Memory B cell (primary cell): ENCODE measurements at places on chromosomes 16 and 17.

DNA sequence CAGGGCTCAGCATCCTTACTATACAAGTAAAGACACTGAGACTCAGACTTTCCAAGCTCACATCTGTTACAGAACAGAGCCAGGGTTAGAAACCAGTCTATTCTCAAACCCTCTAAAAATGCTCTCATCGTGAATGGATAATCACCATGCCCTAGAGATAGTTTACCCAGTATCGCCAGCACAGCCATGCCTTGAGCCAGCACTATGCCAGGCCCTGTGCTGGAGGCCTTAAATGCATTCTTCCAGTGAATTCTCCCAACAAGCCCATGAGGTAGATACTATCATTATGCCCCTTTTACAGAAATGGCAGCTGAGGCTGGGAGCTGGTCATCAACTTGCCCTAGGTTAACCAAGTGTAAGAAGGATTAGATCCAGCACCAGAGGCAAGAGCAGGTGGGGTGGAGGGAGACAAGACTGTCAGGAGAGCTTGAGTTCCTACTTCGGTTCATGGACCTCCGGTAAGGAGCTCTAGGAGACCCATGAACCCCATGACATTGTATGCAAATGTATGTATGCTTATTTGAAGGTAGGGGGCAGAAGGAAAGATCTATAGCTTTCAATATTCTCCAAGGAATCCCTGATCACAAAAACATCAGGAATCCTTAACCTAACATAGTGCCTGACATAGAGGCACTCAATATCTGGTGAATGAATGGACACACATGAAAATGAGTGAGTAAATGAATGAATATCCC is 5.2 kb downstream of the KRT14 start:
- DNase-seq, result no peak

GRCh38 chr16:30600929-30601328 is 9.3 kb downstream of the ZNF689 start:
- no peak for DNase-seq

DNA sequence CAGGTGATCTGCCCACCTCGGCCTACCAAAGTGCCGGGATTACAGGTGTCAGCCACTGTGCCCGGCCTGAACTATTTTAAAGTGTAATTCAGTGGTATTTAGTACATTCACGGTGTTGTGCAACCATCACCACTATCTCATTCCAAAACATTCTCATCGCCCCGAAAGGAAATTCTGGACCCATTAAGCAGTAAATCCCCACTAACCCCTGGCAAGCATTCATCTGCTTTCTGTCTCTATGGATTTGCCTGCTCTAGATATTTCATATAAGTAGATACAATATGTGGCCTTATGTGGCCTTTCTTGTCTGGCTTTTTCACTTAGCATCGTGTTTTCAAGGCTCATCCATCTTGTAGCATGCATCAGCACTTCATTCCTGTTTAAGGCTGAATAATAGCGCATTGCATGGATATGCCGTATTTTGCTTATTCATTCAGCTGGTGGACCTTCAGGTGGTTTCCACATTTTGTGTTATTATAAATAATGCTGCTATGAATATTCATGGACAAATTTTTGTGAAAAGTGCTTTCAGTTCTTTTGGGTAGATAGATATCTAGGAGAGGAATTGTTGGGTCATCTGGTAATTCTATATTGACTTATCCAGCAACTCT is 8.4 kb upstream of the HERPUD1 start:
- DNase-seq, result no peak

DNA sequence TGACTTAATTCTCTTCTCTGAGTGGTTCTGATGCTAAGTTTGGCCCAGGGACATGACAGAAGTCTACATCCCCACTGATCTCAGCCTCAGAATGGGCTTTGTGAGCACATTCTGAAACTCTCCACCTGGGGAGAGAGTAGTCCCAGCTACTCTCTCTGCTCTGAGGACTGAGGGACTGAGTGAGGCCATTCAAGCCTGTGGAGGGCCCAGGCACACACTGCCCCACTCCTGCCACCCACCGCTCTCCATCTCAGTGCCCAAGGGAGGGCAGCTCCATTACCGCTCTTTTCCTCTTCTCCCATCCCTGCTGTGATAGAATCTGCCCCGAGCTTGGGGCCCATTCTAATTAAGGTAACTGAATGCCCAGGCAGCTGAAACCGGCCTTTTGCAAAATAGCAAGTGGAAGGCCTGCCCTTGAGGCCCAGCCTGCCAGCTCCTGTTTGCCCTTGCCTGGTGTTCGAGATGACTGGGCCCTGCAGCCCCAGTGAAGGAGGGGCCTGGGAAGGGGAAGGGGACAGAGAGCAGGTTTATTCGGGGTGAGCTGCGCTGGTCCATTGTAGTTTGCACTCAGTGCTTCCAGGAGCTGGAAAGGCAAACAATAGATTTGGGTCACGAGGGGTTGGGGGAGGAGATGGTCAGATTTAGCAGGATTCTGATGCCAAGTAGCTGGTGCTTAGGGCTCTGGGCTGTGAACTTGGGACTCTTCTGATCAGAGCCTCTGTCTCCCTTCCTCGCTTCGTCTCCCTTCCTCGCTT is 76.2 kb downstream of the RAB11FIP4 start:
- DNase-seq, result no peak

DNA sequence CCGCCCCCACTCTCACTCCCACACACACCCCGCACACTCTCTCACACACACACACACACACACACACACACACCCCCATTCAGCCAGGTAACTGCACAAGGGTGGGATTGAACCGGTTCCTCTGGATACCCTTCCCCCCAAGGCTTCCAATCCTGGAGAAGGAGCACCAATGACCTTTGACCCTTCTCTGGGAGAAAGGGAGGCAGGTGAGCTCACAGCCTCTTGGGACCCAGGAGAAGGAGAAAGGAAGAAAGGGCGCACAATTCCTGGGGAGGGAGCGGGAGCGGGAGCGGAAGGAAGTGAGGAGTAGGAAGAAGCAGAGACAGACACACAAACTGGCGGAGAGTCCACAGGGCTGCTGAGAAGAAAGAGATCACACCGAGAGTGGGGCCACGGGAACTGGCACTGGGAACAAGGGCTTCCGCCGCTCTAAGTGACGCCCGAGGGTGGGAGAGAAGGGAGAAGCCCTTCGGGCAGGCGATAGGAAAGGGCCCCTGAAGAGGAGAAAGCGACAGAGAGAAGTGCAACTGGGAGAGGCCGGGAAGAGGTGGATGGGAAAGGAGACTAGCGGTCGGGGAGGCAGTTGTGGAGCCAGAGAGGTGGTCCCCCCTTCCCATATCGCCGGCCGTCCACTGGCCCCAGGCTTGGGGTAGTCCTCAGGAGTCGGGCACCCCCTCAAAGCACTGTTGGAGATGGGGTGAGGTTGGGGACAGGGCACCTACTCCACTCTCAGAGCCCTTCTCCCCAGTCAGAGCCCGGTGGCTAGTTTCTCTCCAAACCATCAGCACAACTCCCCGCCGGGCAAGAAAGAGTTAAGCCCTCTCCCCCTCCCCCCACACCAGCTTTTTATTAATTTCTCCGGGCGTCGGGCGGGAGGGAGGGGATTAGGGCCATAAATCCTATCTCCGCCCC is 1.3 kb downstream of the SAMD14 start:
- DNase-seq, result no peak

GRCh38 chr16:86087011-86087895 is 188.3 kb downstream of the IRF8 start:
- no peak for DNase-seq

DNA sequence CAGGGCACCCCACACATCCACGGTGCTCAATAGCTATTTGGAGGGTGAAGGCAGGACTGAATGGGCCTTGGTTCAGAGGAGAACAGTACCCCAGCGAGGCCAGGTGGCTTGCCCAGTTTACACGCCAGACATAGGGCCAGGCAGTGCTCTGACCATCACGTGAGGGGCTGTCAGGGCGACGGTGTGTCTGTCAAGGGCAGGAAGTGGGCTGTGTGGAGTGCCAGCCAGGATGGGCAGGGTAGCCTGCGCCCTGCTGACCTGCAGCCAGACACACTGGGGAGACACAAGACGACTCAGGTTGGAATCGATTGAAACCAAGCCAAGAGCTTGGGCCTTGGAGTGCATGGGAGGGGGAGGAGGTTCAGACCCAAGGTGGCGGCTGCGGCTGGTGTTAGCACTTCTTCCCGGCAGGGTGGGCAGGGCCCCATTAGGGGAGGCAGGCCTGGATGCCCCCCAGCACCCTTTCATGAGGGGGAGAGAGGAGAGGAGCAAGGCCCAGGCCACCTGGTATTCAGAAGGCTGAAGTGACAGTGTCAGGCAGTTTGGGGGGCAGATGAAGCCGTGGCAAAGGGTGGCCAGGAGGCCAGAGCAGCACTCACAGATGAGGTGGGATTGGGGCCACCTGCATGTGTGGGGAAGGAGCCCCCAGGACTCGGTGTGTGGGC is 68.2 kb downstream of the SREBF1 start:
- no peak for DNase-seq

GRCh38 chr16:57966204-57966771 is 4.6 kb downstream of the CNGB1 start:
- DNase-seq, result no peak
